RKO (cell line): ENCODE measurements at places on chromosomes 3 and 15.
A peak's percentile ranks its signal among the peaks of the same experiment; 100 is the strongest.

DNA sequence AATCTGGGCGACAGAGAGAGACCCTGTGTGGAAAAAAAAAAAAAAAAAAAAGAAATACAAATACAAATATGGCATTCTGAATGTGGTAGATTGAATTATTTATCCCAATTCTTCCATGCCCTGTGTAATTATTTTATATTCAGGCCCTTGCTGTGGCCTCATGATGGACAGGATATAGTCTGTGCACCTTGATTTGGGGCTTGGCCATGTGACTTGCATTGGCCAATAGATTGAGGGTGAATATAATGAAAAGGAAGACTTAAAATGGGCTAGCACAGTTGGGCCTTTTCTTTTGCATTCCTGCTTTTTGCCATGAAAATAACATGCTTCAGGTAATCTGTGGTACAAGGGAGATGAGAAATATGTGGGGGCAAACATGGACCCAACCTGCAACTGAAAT is 27.1 kb upstream of the IGF2BP2 start:
- DNase-seq: no peak

- DNase-seq: no peak
Measured at GRCh38 chr15:29141308-29142128, 128.1 kb downstream of the NSMCE3 start.

- no peak for DNase-seq
Measured at GRCh38 chr3:85660451-85660850, 701.7 kb downstream of the CADM2 start.

- no peak for DNase-seq
Measured at GRCh38 chr3:195257454-195258448, 13.2 kb downstream of the XXYLT1 start.

GRCh38 chr15:99135194-99135593 is 30.3 kb downstream of the SYNM start:
- no peak for DNase-seq

GRCh38 chr3:152315623-152316022 is 46.9 kb downstream of the MBNL1 start:
- no peak for DNase-seq

DNA sequence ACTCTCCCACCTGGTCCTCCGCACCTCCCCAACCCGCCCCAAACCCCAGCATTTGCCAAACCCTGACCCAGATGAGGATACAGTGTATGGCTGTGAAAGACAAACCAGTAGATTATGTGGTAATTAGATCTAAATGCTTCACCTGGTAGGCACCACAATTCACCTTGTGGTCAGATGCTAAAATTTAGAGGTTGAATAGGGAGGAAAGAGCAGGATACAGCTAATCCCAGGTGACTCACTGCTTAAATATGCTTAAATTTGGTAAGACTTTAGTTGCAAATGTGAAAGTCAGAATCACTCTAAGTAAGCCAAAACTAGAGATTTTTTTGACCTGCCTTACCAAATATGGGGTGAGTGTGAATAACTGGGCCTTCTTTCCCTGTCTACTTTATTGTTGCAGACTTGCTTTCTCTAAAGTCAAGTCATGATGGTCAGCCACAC is 105.5 kb downstream of the MME start:
- no peak for DNase-seq

GRCh38 chr3:73499787-73500186 is 125.0 kb downstream of the PDZRN3 start:
- DNase-seq: no peak

DNA sequence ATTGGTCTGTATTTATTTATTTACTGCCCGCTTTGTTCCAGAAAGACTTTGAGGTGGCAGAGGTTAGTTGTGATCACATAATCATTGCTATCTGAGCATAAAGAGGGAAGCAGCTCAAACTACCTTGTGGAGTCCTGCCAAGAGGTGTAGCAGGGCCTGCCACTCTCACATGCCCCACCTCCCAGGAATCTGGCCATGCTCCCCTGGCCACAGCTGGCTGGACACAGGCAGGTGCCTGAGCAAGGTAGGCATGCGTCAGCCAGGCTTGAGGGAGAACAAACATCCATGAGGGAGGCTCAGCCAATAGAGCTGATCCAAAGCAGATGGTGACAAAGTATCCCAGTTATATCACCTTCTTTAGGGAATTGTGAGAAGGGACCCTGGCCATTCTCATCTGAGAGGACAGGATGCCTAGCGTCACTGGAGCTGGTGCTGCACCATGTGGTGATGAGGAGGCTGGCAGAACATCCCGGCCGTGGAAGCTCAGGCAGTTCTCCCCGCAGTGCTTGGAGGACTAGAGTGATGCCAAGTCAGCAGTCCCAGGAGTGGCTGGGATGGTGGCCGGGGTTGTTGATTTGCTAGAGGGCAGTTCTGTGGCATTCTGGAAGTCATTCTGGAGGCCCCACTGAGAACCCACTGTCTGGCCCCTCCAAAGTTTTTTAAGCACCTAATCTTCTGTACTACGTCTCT is 6.8 kb upstream of the POLG start:
- DNase-seq: no peak

DNA sequence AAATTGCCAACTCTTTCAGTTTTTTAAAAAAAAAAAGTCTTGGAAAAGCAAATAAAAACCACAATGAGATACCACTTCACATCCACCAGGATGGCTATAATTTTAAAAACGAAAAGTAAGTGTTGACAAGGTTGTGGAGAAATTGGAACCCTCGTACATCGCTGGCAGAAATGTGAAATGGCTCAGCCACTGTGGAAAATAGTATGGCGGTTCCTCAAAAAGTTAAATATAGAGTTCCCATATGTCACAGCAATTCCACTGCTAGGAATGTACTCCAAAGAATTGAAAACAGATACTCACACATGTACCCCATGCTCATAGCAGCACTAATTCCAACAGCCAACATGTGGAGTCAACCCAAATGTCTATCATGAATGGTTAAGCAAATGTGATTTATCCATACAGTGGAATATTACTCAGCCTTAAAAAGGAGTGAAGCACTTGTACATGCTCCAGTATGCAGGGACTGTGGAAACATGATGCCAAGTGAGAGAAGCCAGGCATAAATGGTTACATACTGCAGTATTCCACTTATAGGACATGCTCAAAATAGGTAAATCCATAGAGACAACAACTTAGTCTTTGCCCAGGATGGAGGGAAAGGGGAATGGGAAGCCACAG is 73.8 kb upstream of the PCSK6 start:
- no peak for DNase-seq

GRCh38 chr15:90106522-90107117 is 4.4 kb upstream of the IDH2 start:
- DNase-seq: peak; percentile 48

GRCh38 chr3:52121813-52122212 is 32.4 kb downstream of the POC1A start:
- no peak for DNase-seq

DNA sequence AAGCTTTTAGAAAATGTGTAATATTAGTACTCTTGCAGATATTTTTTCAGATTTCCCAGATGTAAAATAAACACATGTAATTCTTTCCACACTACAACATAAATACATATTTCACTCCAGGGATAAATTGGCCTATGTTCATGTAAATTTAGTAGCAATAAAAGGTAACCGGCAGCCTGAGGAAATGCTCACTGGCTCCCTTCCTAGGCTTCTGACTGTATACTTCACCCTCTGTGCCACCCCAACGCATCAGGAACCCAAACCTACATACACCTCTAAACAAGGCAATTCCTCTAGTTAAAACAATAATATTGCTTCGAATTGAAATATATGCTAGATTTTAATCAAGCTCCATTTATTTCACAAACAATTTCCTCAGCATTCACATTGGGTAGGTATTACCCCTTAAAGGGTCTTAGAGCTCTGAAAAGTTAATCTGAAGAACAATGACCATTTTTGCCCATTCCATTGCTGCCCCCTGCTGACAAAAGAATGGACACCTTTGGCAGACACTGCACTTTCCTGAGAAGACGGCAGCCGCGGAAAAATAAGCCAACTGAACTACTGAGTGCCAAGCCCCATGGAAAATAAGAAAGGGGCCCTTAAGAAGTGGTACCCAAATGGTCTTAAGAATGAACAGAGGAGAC is 212.5 kb downstream of the OSBPL10 start:
- peak; percentile 9 for DNase-seq

GRCh38 chr3:13894807-13895154 is 14.9 kb upstream of the WNT7A start:
- no peak for DNase-seq

GRCh38 chr3:61928039-61928438 is 366.7 kb downstream of the PTPRG start:
- DNase-seq: no peak
